Lower lobe of right lung (tissue), 2 donors: ENCODE measurements at places on chromosomes 11 and 22. TPM values are rescaled to one million over a fixed set of nuclear protein-coding genes. Genes with fewer than 3 reads are reported as not detected.

The ANO1 gene
- 9.0 TPM for total RNA-seq

The CST6 gene
- 11.0 TPM for total RNA-seq

The SLC6A5 gene
- not detected for total RNA-seq

DNA sequence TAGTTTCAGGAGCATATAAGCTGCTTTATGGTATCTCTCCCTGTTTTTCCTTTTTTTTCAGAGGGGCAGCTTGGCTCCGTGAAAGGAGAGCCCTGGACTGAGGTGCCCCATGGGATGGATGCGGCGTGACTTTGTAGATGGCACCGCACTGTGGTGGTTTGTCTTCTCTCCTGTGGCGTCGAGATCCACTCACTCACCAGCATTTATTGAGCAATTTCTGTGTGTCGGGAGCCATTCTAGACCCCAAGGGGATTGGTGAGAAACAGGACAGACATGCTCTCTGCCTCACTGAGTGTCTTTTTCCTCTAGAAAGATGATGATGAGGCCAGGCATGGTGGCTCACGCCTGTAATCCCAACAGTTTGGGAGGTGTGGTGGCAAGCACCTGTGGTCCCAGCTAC is 55.9 kb upstream of the PHF21B start:
- no peaks in the 10 kb centered on the region for H3K36me3 ChIP-seq
- DNase-seq: no peak
- H3K27me3 ChIP-seq: peaks cover 4% of the 10 kb centered on the region

- no peaks in the 10 kb centered on the region for H3K36me3 ChIP-seq
- no peak overlapping the region for H3K4me3 ChIP-seq
- H3K4me1 ChIP-seq: no peaks in the 10 kb centered on the region
Measured at GRCh38 chr11:123253911-123254310, 58.9 kb upstream of the CLMP start.

- H3K4me3 ChIP-seq: no peak overlapping the region
- DNase-seq: no peak
- H3K4me1 ChIP-seq: no peaks in the 10 kb centered on the region
- no peaks in the 10 kb centered on the region for H3K27me3 ChIP-seq
- H3K27ac ChIP-seq: no peak overlapping the region
- H3K36me3 ChIP-seq: no peaks in the 10 kb centered on the region
Measured at GRCh38 chr11:94676814-94677213, 91.3 kb upstream of the AMOTL1 start.

- no peaks in the 10 kb centered on the region for H3K4me1 ChIP-seq
- no peak overlapping the region for H3K27ac ChIP-seq
- no peak for DNase-seq
- H3K36me3 ChIP-seq: no peaks in the 10 kb centered on the region
- H3K4me3 ChIP-seq: no peak overlapping the region
- H3K27me3 ChIP-seq: no peaks in the 10 kb centered on the region
Measured at GRCh38 chr11:129490004-129490403, 114.4 kb downstream of the BARX2 start.

DNA sequence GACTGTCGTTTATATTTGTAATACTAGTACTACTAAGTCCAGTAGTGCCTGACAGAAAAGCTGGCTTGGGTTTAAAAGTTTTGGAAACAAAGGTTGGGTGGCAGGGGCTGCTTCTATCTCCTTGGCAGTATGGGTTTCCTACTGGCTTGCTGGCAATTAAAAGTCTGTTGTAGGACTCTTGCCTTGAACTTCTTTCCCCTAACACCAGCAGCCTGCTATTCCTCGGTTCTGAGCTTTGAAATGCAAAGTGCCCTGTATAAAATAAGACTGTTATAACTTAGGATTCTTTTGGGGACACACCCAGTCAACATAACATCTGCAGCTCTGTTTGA is 1.3 kb downstream of the RNF169 start:
- H3K4me3 ChIP-seq: peak overlapping the region; percentile 69
- H3K27ac ChIP-seq: peak overlapping the region; percentile 94
- H3K27me3 ChIP-seq: no peaks in the 10 kb centered on the region

DNA sequence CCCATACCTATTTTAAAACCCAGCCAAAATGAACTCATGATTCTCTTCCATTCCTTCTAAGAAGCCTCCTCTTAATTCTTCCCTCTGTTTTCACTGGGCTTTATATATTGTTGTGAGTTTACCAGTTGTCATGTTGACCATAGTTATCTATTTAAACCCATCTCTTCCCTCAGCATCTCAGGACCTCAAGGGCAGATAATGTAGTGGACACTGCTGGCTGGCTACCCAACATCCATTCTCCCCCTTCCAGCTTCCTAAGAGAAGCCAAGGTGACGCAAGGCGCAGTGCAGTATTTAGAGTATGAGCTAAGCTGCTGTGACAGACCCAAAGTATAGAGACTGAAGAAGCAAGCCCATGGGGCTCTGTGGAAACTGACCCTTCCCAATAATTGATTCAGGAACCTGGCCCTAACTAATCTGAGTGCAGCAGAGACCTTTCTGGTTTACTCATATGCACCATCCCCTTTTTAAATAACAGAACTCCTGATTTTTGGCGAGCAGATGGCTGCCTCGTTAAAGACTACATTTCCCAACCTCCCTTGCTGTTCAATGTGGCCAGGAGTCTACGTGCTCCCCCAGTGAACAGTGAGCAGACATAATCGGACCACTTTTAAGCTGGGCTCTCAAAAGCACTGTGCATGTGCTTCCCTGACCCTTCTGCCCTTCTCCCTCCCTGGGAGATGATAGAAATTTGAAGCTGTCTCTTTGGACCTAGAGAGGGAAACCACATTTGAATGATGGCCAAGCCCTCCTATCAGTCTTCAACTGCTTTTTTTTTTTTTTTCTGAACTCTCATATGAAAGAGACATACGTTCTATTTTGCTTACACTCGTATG is 28.1 kb upstream of the CREB3L1 start:
- no peak overlapping the region for H3K27ac ChIP-seq
- no peaks in the 10 kb centered on the region for H3K4me1 ChIP-seq

DNA sequence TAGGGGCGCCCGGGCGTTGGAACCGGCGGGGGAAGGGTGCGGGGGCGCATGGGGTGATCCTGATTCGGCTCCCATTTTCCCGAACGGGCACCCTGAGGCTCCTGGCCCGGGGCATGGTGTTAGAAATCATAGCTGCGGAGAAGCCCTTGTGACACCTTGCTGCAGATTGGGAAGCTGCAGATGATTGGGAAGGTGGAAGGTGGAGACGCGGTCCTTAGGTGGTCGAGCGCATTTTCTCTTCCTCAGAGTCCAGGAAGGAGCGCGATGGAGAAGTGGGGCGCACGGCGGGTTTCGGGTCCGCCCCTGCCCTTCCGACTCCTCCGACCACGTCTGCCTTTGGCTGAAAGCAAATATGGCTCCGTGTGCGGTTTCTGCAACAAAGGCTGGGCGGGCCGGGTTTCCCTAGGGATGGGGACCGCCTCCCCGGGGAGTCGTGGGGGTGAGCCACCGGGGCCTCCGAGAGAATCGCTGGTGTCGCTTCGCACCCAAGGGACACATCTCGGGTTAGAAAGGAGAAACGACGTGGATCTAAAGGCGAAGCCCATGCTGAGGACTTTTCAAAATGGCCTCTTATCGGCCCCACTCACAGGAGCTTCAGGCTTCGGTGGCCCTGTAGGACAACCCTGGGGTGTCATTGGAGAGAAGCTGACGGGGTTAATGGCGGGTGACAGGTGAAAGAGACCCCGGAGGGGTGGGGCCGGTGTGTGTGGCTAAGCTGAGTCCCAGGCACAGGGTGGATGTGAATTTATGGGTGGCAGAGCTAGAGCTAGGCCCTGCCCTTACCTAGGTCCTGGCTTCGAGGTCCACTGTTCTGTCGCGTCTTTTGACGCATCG is 707 bp upstream of the FTH1 start:
- H3K27me3 ChIP-seq: no peaks in the 10 kb centered on the region
- peak; percentile 80 for DNase-seq
- H3K36me3 ChIP-seq: peaks cover 29% of the 10 kb centered on the region
- peak overlapping the region; percentile 97 for H3K27ac ChIP-seq

DNA sequence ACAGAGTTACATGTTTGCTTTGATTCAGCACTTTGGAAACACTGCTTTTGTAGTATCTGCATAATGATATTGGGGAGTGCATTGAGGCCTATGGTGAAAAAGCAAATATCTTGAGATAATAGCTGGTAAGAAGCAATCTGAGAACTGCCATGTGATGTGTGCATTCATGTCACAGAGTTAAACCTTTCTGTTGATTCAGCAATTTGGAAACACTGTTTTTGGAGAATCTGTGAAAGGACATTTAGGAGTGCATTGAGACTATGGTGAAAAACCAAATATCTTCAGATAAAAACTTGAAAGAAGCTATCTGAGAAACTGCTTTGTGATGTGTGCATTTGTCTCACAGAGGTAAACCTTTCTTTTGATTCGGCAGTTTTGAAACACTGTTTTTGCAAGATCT is 346.8 kb downstream of the OR4C45 start:
- DNase-seq: no peak
- H3K27me3 ChIP-seq: no peaks in the 10 kb centered on the region
- H3K36me3 ChIP-seq: no peaks in the 10 kb centered on the region
- H3K4me1 ChIP-seq: no peaks in the 10 kb centered on the region

- DNase-seq: no peak
- H3K4me1 ChIP-seq: no peaks in the 10 kb centered on the region
- H3K4me3 ChIP-seq: no peak overlapping the region
- peaks cover 7% of the 10 kb centered on the region for H3K27me3 ChIP-seq
Measured at GRCh38 chr22:22877523-22878210, 9.9 kb upstream of the IGLL5 start.

DNA sequence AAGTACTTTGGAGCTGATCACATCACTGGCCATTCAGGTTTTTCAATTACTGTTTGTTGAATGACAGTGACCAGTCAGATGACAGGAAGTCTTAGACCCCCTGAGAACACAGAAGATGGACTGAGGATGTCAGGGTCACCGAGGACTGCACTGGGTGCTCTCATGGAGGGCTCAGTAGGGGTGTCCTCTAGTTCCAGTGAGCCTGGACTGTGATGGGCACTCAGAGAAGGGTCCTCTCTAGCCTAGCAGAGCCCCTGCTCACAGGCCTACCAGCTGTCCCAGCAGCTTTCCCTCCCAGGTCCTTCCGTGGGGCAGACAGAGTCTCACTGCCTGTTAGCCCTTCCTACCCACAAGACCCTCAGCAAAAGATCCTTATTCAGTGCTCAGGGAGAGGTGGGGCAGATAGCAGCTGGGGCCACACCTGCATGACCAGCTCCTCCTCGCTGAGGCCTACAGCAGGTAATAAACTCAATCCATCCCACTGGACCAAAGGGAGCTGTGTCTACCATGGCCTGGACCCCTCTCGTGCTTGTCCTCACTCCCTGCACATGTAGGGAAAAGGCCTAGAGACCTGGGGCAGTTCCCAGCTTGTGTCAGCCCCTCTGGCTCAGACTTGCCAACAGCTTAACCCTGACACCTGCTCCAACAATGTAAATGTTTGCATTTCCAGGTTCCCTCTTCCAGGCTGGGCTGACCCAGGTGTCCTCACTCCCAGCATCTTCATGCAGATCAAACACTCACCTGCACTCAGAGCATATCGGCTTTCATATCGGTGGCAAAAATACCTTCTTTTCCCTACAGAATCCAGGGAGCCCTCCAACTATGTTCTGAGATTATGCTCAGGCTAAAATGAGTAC is 25.2 kb upstream of the VPREB1 start:
- H3K4me3 ChIP-seq: no peak overlapping the region
- no peak overlapping the region for H3K27ac ChIP-seq
- no peaks in the 10 kb centered on the region for H3K27me3 ChIP-seq
- DNase-seq: no peak
- no peaks in the 10 kb centered on the region for H3K36me3 ChIP-seq

- H3K4me1 ChIP-seq: peaks cover 11% of the 10 kb centered on the region
- no peak overlapping the region for H3K27ac ChIP-seq
- no peak for DNase-seq
- H3K36me3 ChIP-seq: peaks cover 46% of the 10 kb centered on the region
- no peaks in the 10 kb centered on the region for H3K27me3 ChIP-seq
Measured at GRCh38 chr22:38479096-38479837, 11.4 kb downstream of the KDELR3 start.

- H3K36me3 ChIP-seq: no peaks in the 10 kb centered on the region
- H3K27ac ChIP-seq: no peak overlapping the region
- no peak for DNase-seq
- no peak overlapping the region for H3K4me3 ChIP-seq
Measured at GRCh38 chr22:49685116-49685515, 142.6 kb downstream of the BRD1 start.

- H3K4me3 ChIP-seq: peak overlapping the region; percentile 82
- H3K27me3 ChIP-seq: no peaks in the 10 kb centered on the region
- H3K4me1 ChIP-seq: peaks cover 50% of the 10 kb centered on the region
Measured at GRCh38 chr11:18321578-18321968, 367 bp downstream of the HPS5 start.

DNA sequence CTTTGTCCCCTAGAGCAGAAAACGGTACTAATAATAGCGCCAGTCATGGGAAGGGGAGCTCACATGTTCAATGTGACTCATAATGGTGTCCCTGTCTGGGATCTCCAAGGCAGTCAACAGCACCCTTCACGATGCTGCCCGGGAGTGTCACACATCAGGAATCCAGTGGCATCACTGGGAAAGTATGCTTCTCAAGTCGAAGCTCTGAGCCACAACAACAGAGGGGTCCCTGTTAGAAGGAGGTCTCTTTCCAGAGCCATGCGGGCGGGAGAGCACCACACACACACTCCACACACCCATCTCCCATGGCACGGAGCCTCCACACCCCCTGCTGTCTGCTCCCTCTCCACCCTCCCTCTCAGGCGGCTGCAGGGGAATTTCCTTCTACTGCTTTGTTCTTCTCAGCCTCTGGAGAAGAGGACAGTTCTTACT is 119.7 kb downstream of the ETS1 start:
- H3K4me1 ChIP-seq: peaks cover 94% of the 10 kb centered on the region
- H3K27me3 ChIP-seq: no peaks in the 10 kb centered on the region

DNA sequence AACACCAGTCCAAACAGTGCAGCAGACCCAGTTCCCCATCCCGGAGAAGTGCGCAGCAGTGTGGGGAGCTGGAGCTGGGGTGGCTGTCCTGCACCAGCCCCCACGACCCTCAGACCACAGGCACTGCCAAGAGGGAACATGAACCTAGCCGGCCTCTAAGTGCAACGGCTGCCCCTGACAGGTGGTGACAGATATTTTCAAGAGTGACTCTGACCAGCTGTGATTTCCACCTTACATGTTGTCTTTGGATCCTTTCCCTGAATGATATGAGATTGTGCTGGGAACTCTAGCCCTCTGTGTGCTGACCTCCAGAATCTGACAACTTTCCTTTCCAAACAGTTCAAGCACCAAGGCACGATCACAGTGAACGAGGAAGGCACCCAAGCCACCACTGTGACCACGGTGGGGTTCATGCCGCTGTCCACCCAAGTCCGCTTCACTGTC is 12.6 kb downstream of the SERPIND1 start:
- H3K4me3 ChIP-seq: no peak overlapping the region
- no peak overlapping the region for H3K27ac ChIP-seq
- H3K36me3 ChIP-seq: peaks cover 85% of the 10 kb centered on the region
- H3K27me3 ChIP-seq: no peaks in the 10 kb centered on the region

DNA sequence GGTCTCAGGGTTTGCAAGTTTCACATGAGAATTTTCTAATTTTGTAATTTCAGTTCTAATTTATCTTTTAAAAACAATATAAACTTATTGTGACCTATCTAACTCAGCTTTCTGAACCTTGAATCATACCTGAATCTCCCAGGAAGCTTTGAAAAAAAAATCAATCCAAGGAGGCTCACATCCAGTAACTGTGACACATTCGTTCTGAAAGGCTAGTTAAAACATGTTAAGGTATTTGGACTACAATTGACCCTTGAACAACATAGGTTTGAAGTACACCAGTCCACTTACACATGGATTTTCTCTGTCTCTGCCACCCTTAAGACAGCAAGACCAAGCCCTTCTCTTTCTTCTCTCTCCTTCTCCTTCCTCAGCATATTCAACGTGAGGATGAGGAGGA is 40.0 kb downstream of the DDI1 start:
- no peak overlapping the region for H3K4me3 ChIP-seq
- H3K27me3 ChIP-seq: no peaks in the 10 kb centered on the region
- no peak overlapping the region for H3K27ac ChIP-seq
- H3K36me3 ChIP-seq: no peaks in the 10 kb centered on the region
- DNase-seq: no peak
- no peaks in the 10 kb centered on the region for H3K4me1 ChIP-seq
